ENCODE measurements at places on chromosomes 11 and 22.

GRCh38 chr11:44247508-44247907, 62.4 kb downstream of the ALX4 start:
- no peak for DNase-seq

- DNase-seq: no peak
These were observed 380.5 kb downstream of the SHANK2 start for GRCh38 chr11:70871881-70872280.

DNA sequence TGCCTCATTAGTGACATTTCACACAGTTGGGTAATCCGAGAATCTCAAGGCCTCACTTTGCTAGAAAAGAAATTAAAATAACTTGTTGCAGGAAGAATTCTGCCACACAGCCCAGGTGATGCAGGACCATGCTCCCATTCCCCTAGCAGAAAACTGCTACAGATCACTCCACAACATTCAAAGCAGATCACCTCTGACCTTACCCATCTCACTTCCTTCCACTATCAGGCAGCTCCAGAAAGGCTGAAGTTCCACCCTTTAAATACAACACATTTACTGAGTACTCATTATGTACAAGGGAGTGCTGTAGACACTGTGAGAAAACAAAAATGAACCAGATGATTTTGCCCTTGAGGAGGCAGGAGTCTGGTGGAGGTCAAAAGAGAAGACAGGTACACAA, 231.0 kb downstream of the TTC28 start:
- no peak for DNase-seq

DNA sequence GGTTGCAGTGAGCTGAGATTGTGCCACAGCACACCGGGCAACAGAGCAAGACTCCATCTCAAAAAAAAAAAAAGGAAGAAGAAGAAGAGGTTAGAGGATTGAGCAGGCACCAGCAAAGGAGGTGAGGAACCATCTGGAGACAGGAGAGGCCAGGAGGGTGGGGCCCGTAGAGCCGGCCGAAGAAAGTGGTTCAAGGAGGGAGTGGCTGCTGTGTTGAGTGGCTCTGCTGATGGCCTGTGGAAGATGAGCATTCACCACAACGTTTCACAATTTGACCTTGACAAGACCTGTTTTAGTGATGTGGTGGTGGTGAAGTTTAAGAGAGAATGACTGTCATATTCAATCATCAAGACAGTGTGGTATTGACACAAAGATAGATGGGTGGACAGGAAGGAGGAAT, 6.8 kb upstream of the CTSD start:
- no peak for DNase-seq

DNA sequence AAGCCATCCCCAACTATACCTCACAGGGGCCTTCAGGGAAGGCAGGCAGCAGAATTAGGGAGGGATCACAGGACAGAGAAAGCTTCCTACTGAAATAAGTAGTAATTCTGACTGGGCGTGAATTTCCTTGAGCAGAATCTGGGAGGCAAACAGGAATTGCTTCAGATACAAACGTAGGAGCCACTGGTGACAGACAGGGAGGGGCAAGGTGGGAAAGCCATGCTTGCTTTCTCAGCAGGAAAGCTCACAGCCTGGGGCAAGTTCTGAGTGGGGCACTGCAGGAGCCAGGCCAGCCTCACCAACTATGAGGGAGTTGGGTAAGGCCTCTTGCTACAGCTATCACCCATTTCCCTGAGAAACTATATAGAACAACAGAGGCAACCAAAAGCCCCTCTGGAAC, 43.6 kb downstream of the ARHGAP32 start:
- DNase-seq: no peak

GRCh38 chr11:69187540-69188065, 31.9 kb downstream of the SMIM38 start:
- no peak for DNase-seq

DNA sequence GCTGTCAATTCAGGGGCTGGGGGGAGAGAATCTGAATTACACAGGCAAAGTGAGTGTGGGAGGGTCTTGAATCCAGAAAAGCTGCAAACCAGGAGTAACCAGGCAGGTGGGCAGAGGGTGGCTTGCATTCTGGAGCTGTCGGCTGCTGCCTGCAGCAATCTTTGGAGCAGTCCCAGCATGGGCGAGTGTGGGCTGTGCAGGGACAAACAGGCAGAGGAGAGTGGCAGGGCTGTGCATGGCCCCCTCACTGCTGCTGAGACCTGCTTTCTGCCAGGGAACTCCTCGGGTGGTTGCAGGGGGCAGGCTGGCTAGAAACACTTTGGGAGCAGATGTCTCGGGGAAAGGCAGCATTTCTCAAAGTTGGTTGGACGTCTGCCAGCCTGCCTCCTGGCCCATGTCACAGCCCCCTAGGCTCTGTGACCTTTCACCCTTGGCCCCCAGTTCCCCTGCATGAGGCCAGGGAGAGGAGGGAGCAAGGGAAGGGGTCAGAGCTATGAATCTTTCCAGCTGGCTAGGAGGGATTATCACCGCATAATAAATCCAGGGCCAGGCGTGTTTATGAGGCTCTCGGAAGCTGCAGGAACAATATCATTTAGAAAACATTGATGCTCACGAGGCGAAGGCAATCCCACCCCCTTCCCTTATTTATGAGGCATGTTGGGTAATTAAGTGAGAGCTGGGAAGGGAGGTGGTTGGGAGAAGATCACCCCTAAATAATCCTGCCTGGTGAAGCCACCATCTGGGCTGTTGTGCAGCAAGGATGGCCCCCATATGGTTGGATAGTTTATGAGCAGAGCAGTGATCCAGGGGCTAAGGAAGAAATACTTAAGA, 212.3 kb upstream of the NCAM1 start:
- no peak for DNase-seq

GRCh38 chr22:26444777-26445176, 15.7 kb downstream of the ASPHD2 start:
- no peak for DNase-seq
